Activated CD4-positive, alpha-beta T cell treated with anti-CD3 and anti-CD28 coated beads for 1 hour (primary cell): ENCODE measurements at places on chromosomes 16 and 17.

- DNase-seq, result no peak
Measured at GRCh38 chr17:49000943-49001342, 3.8 kb downstream of the IGF2BP1 start.

- DNase-seq, result no peak
Measured at GRCh38 chr17:31475378-31476162, 84.1 kb downstream of the RAB11FIP4 start.

DNA sequence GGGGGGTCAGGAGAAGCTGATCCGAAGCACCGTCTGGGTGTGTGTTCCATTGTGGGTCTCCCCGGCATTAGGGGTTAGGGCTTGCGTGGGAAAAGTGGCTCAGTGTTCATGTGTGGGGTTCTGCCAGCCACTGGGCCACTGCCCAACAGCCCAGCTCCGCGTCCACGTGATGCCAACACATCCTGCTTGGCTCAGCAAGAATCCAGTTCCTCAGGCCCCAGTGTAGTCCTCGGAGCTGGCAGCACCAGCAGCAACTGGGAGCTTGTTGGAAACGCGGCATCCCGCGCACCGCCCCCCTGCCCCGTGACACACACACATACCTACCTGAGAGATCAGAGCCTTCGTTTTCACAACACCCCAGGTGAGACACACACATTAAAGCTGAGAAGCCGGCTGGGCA is 18.9 kb downstream of the LGALS9 start:
- DNase-seq, result no peak

DNA sequence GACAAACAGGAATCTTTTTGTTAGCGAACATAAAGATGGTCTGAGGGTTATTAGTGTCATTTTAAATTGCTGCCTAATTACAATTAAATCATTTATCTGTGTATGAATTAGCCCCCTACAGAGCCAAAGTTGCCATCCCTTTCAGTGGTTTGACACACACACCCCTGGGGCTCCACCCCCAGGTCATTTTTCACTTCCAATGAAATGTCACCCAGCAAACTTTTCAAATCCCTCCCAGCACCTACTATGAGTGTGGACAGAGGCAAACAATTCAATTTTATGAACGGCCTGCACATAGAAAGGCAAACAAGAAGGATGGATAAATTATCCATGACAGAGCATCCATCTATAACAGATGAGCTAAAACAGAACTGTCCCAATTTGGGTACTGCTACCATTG is 2.4 kb downstream of the MYH10 start:
- DNase-seq, result no peak

- DNase-seq, result peak; percentile 70
Measured at GRCh38 chr17:39200070-39200879, at the start of gene RPL19. Gene RPL19, plus strand, starts transcription at chr17:39200283. Its CDS starts 62 bp downstream, at chr17:39200345.

DNA sequence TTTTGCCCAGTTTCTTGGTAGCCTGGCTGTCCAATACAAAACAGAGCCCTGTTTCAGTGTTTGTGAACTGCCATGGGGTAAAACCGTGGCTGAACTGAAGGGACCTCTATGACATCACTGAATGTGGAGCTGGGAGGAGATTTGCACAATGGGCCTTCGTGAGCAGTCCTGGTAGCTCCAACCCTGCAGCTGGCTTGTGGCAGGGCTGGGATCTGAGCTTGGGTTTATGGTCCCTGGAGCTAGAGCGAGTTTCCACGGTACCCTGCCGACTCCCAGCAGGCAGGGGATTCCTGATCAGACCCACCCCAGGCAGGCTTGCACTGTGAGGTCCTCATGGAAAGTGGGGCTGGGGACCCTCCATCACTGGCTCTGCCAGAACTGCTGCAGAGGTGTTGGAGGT is 247.0 kb downstream of the GSG1L start:
- no peak for DNase-seq

GRCh38 chr16:23152386-23153178 is 3.3 kb upstream of the USP31 start:
- no peak for DNase-seq

DNA sequence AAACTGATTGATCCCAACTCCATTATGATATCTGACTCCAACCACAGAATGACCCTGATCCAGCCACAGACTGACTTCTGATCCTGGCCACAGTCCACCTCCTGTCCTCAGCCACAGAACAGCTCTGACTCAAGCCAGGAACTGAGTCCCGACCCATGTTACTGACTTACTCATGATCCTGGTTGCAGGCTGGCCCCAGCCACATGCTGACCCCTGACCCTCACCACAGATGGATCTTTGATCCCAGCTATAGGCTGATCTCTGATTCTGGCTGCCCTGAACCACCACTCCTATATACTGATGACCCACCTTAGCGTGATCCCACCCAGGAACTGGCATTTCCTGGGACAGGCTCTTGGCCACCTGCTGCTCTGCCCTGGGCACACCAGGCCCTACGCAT is 32.2 kb upstream of the IL21R start:
- no peak for DNase-seq

- no peak for DNase-seq
Measured at GRCh38 chr17:4118015-4118743, 24.7 kb downstream of the ZZEF1 start.

- DNase-seq, result no peak
Measured at GRCh38 chr17:28563475-28563874, 7.8 kb downstream of the PIGS start.

DNA sequence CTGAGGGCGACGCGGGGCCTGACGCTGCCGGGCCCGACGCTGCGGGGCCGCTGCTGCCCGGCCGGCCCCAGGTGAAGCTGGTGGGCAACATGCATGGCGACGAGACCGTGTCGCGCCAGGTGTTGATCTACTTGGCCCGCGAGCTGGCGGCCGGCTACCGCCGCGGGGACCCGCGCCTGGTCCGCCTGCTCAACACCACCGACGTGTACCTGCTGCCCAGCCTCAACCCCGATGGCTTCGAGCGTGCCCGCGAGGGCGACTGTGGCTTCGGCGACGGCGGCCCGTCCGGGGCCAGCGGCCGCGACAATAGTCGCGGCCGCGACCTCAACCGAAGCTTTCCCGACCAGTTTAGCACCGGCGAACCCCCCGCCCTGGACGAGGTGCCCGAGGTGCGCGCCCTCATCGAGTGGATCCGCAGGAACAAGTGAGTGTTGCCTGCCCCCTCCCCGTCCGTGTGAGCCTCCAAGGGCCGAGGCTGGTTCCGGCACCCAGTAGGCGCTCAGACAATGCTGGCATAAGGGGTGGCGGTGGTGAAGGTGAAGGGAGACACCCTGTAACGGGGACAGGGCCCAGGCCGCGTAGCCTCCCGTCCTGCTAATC is 676 bp downstream of the CPD start:
- DNase-seq, result no peak

GRCh38 chr17:74018115-74018514 is 185.4 kb upstream of the RPL38 start:
- DNase-seq, result no peak

DNA sequence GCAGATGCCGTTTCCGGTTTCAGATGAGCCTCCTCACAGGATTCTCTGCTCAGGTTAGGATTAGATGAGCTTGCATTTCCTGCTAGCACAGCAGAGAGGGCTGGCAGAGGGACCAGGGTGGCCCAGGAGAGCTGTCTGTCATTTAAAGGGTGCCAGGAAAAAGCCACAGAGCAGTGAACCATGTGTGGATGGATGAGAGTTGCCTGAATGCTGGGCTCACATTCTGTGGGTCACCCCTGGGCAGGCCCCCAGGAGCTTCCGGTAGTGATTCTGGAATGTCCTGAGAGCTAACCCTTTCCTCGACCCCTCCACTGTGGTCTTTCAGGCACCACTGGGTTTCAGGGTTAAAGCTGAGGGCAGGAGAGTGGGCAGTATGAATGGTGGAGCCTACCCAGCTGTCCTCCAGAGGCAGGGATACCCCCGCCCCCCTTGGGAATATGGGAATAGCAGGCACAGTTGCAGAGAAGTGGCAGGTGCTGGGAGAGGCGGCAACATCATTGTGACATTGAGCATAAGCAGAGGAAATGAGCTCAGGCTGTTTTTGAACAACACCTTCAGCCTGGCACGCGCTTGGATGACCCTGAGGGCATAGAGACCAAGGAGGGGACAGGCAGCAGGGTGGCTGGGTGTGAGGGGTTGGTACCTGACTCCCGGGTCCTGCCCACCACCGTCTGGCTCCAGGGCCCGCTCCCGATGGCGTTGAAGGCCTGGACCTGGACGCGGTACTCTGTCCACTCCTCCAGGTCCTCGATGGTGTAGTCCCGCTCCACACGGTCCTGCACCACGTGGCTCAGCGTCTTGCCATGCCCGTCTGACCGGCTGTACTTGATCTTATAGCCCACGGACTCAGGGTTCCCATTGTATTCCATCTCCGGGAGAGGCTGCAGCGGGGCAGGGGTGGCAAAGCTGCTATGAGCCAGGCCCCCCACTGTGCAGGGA is 83.0 kb upstream of the CDC42EP4 start:
- DNase-seq, result no peak

DNA sequence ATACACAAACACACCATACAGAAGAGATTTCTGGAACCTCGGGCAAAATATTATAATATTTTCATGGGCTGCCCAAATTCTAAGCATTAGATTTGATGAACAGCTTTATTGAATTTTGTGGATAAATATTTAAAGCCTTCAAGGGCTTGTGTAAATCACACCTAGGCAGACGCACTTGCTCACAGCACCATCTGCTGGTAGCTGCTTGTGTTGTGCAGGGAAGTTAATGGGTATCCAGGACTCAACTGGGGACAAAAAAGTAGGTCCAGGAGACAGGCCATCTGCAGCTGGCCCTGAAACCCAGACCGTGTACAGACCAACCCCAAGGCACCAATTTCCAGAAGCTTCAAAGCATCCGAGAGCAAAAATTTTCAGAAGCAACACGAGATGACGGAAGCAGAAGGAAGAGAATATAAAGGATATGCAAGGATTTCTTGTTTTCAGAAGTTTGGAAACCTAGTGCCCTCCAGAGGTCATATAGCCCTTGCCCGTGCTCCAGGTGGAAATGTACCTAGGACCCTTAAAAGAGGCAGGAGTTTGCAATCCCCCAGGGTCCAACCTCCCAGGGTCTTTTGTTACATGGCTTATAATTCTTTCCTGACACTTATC is 140.0 kb downstream of the CHD9NB start:
- DNase-seq, result no peak

DNA sequence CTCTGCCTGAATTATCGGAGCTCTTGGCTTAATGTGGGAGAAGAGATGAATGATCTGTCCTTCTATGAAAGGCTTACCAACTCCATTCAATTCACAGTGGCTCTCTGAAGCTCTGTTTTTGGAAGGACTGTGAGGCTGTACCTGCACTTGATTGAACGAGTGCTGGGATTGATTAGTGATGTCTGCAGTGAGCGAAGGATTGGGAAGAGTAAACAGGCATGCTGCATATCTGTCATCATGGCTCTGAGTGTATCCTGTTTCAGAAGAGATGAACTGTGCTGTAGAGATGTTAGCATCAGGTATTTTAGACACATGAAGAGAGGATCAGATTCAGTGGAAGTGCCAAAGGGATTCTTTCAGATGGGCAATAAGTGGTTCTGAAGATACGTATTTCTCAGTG is 564.0 kb downstream of the MAF start:
- no peak for DNase-seq

- DNase-seq, result no peak
Measured at GRCh38 chr16:73299346-73299745, 251.4 kb upstream of the ZFHX3 start.

- no peak for DNase-seq
Measured at GRCh38 chr17:40022497-40022896, 7.3 kb downstream of the CSF3 start.

DNA sequence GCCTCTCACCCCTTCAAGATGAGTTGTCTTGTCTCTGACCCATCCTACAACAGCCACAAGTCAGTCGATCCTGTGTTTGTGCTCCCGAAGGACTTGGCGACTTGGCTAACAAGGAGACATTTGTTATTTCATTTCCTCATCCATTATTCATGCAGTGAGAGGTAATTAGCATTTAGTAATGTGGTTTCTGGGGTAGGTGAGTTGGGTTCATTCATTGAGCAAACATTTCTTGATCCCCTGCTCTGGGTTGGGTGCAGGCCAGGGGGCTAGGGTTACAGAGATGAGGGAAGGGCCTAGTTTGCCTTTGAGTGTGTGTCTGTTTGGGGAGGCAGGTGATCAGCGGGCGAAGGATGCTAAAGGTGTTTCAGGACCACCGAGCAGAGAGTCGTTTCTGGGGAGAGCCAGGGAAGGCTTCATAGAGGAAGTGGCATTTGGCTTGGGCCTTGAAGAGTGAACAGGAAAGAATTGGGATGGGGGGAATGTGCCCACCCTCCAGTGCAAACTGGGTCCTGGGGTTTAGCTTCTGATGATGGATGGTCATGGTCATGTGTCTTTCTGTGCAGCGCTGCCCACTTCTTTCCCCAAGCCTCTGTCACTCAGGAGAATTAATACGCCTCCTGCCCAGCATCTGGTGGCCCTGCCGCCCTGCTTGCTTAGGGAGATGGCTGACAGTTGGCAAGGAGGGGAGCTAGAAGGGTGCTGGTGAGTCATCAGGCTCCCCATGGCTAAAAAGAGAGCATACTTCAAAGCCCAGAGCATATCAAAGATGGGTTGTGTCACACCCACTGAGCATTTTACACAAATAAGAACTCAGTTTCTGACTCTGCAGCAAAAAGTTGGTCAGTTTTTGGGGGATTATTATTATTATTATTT is 38.5 kb downstream of the MSI2 start:
- peak; percentile 39 for DNase-seq

DNA sequence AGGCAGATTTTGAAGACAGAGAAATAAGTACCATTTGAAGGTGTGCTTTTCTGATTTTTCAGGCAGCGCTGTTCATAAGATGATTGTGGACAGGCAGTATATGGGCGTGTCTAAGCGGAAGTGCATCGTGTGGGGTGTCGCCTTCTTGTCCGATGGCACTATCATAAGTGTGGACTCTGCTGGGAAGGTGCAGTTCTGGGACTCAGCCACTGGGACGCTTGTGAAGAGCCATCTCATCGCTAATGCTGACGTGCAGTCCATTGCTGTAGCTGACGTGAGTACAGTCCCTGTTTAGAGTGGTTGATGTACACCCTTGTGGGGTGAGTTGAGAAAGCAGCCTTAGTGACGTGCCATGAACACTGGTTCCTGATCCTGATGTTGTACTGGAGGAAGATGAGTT is 10.7 kb downstream of the UTP4 start:
- no peak for DNase-seq

- DNase-seq, result no peak
Measured at GRCh38 chr17:62098623-62099231, 33.6 kb upstream of the MED13 start.

DNA sequence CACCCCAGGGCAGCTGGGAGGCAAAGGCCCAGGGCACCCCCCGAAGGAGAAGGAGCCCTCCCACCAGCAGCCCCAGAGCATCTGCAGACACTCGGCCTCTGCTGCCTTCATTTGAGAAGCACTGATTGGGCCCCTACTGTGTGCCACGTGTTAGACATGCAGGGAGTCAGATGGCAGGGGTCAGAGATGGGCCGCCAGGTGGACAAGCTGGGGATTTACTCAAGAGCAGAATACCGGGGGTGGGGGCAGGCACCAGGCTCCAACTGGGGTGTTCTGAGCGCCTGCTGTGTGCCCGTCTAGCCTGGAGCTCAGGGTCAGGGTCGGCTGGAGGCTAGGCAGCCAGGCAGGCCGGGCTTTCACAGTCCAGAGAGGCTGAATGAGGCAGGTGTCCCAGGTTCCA is 18.7 kb downstream of the TPSG1 start:
- DNase-seq, result no peak

GRCh38 chr16:60818465-60818864 is 1217.8 kb downstream of the CDH8 start:
- no peak for DNase-seq
